ENCODE measurements at places on chromosomes 5 and 9.

GRCh38 chr9:120308495-120308894 lies 271.5 kb downstream of the CDK5RAP2 start:
- no peak for DNase-seq

DNA sequence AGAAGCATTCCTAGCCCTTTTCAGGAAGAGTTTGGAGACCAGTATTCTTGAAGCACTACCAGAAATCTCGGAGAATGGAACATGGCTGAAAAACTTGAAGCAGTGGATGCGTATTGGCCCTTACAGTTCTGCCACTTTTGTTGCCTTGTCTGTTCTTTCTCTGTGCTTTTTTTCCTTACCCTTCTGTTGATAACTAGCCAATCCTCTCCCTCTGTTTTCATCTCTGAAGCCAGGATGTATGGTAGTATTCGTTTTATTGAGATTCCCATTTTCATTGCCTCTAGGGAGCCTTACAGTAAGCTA lies 564 bp upstream of the CCNH start:
- DNase-seq, result no peak

DNA sequence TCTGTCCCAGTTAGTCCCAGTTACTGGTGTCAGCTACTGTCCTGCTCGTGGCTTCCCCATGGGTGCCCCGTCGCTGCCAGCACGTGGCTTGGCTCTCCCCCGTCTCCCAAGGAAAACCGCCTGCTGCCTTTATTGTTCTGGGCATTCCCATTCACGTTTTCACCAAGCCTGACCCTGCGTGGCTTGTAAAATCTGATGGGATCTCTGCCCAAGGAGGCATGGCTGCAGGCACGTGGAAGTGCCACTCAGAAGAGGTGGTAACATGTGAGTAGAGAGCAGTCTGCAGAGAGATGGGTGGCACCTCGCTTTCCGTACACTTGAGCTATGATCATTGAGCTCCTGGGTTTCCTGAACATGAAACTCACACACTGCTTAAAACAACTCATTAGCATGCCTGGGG lies 429.2 kb upstream of the KLF4 start:
- no peak for DNase-seq

DNA sequence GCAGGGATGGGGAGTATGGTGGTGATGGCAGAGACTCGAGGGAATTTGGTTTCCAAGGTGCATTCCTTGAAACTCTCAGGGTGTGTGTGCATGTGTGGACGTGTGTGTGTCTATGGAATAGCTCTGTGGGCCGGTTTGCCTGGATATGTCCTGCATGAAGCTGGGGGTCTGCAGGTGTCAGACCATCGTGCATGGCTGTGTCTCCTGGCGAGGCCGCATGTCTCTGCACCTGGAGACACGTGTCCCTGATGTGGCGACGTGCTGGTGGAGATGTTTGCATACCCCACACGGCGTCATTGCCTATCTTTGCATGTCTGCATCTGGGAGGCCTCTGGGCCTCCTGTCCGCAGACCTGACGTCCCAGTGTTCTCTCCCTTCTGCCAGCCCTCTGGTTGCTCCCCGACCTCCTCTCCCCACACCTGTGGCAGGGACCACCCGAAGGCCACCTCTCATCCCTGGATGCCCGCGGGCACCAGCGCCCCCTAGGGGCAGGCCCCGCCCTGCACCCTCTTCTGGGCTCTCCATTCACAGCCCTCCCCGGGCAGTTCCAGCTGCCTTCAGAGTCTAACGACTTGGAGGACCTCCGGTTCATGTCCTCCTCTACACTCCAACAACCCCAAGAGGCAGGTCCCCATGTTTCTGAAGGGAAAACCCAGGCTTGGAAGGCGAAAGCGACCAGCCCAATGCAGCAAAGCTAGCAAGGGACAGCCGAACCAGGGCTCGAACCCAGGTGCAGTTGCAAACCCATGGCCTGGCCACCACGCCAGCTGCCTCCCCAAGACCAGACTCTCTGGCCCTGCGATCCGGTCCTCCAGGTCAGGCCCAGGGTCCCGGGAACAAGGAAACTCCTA lies 88.6 kb downstream of the LMX1B start:
- no peak for DNase-seq

GRCh38 chr5:126718236-126718868 lies 58.6 kb upstream of the LMNB1 start:
- no peak for DNase-seq

DNA sequence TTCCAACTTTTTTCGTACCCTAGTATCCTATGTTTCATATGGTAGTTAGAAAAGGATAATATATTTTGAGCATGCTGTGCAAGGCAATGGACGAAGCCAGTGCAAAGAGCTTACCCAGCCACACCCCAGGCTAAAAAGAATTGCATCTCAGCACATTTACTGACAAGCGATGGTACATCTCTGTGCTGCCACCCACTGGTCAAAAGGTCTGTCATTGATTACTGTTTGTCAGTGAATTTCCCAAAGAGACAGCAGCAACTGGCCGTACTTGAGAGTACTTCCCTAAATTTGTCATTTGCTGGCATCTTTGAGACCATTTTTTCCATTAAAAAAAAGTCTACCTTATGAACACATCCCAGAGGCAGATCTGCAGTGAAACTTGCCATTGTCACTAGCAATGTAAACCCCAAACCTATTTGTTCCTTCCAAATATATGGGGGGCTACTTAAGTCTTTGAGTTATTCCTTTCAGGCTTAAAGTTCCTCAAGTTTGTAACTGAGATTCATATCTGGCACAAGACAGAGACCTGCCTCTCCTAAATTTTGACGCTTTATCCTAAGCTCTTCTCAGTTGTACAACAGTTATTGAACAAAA lies 184.3 kb downstream of the CTNND2 start:
- peak; percentile 56 for DNase-seq

- peak; percentile 98 for DNase-seq
Observed at GRCh38 chr9:134371731-134372130, 45.5 kb downstream of the RXRA start.

DNA sequence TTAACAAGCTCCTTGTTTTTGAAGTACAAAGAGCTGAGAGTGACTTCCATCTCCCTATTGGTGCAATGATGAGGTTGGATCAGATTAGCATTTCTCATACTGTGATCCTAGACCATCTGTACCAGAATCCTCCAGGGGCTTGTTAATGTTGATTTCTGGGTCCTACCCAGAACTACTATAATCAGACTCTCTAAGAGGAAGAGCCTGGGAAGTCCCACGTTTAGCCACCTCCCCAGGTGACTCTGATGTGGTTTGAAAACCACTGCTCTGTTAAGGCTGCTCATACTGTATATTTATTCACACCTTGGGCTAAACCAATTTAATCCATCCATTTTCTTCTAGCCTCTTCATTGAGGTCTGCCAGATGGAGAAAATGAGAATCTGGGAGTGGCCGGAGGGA lies 49.6 kb upstream of the SMIM32 start:
- no peak for DNase-seq

DNA sequence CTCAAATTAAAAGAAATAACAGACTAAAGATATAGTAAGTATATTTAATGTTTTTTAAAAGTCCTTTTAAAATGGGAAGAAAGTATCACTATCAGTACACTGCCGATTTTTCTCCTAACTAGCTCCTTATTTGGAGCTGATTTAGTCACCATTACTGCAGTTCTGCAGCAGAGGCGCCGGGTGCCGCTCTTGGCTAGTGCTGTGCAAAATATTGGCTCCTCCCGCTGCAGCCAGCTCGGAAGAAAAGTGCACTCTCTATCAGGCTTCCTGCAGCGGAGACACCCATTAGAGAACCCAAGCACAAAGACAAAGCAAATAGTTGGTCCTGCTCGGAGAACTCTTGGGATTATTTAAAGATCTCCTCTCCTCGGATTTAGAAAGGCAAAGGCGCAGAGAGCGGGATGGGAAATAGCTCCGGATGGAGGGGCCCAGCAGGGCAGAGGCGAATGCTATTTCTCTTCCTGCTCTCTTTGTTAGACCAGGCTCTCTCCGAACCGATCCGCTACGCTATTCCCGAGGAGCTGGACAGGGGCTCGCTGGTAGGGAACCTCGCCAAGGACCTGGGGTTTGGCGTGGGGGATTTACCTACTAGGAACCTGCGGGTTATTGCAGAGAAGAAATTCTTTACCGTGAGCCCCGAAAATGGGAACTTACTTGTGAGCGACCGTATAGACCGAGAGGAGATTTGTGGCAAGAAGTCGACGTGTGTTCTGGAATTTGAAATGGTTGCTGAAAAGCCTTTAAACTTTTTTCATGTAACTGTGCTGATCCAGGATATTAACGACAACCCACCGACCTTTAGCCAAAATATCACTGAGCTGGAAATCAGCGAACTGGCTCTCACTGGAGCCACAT lies at the start of gene PCDHGB3:
Gene PCDHGB3 (plus strand): TSS at position 249 of the 855 bp plus-strand sequence. CDS start 153 bp downstream, at position 402.
- DNase-seq, result no peak

DNA sequence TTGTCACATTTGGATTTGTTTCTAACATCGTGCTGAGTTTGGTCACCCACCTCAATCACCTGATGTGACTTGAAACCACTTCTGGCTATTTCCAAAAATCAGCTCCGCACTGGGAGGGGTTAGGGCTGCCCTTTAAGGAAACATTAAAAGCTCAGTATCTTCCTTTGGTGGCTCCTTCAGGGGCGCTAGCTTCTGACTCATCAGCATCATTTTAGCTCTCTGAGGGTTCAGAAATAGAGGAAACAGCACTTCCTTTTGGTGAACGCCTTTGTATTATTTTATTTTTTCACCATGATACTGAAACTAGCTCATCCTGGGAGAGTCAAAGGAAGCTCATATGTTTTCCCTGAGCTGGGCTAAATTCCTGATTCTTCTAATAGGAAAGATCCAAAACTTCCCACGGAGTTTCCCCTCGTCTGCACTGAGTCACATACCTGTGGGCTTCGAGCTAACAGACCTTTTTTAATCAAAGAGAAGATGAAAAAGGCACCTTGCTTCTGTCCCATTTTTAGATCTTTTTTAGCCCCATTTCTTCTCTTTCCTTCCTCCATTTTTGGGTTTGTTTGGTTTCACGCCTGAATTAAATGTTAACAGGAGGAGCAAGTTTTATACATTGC lies 48.2 kb downstream of the ROPN1L start:
- DNase-seq, result peak; percentile 91

- no peak for DNase-seq
Observed at GRCh38 chr5:96638561-96638960, 23.6 kb upstream of the CAST start.

DNA sequence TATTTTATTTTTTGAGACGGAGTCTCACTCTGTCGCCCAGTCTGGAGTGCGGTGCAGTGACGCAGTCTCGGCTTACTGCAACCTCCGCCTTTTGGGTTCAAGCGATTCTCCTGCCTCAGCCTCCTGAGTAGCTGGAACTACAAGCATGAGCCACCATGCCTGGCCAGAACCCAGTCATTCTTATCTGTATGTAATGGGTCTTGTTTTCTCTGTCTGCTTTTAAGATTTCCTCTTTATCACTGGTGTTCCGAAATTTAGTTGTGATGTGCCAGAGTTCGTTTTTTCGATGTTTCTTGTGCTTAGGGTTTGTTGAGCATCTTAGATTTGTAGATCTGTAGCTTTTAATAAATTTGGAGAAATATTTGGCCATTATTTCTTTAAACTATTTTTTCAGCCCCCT lies 19.2 kb downstream of the SLC25A25 start:
- no peak for DNase-seq

DNA sequence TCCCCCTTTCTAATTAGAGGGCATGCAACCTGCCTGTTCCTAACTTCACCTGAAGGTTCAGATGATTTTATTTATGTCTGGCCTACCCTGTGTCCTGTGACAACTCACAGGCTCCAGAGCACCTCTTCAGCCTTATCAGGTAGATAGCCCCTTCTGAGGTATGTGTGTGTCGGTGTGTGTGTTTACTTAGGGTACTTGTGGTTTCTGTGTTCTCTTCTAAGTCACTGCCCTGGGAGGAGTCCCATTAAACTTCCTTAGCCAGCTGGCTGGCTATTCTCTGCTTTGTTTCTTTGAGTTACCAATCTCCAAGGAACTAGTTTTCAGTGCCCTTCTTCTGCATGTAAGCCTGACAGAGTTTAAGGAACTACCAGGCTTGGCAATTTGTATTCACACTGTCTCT lies 74.9 kb downstream of the UNC13B start:
- no peak for DNase-seq

- peak; percentile 35 for DNase-seq
Observed at GRCh38 chr9:109966643-109967368, 186.8 kb downstream of the PALM2AKAP2 start.

- DNase-seq, result peak; percentile 53
Observed at GRCh38 chr5:89301321-89302025, 418.5 kb upstream of the MEF2C start.

DNA sequence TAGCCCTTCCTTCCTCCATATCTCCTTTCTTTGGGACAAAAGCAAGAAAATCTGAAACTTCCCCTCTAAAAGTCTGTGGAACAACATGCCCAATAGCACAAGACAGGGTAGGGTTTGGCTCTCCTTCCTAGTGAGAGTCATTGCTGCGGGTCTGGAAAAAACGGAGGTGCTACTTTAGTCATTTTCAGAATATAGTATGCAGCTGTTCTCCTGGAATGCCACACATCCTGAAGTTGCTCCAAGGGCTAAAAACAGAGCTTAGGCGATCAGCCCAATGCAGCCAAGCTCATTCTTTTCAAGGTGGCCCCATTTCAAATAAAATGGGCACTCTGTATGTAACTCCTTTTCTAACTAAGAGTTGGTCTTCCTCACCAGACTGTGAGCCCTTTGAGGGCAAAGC lies 39.5 kb upstream of the MYOT start:
- DNase-seq, result no peak

DNA sequence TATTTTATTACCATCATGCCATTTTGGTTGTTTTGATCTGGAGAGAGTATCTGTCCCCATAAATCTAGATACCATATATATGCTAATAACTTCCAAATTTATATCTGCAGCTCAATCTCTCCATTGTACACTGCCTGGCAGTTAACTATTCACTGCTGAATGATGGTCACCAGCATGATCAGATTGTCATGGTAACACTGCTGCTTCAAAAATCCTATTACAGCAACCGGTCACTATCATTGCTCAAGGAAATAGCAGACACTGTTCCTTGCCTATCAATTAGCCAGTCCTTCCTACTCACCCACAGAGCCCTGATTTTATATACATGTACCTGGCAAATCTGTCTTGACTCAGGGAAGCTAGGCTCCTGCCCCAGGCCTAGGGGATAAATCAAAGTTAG lies 11.5 kb downstream of the REEP5 start:
- no peak for DNase-seq

- no peak for DNase-seq
Observed at GRCh38 chr5:111935009-111935408, 178.0 kb upstream of the NREP start.

- no peak for DNase-seq
Observed at GRCh38 chr9:89096807-89097206, 81.8 kb downstream of the SHC3 start.

DNA sequence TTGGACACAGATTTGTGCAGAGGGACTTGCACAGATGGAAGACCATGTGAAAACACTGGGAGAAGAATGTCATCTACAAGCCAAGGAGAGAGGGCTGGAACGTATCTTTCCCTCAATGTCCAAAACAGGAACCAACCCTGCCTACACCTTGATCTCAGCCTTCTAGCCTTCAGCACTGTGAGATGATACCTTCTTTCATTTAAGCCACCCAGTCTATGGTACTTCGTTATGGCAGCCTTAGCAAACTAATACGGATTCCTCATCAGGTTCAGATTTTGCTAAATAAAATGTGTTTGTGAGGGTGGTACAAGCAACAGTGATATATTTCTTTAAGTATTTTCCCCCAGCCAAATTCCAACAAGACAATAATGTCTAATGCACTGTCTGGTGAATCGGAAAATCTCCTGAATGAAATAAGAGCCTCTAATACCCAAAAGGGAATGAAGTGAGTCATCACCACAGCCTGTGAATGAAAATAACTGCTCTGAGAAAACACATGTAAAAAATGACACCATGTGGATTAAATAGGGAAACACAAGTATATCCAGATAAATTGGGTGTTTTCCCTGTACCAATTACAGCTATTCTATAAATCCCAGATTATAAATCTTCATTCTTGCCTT lies 182.8 kb upstream of the TARS1 start:
- DNase-seq, result no peak
